ENCODE measurements at places on chromosomes 2 and 18.
A peak's percentile ranks its signal among the peaks of the same experiment; 100 is the strongest.

DNA sequence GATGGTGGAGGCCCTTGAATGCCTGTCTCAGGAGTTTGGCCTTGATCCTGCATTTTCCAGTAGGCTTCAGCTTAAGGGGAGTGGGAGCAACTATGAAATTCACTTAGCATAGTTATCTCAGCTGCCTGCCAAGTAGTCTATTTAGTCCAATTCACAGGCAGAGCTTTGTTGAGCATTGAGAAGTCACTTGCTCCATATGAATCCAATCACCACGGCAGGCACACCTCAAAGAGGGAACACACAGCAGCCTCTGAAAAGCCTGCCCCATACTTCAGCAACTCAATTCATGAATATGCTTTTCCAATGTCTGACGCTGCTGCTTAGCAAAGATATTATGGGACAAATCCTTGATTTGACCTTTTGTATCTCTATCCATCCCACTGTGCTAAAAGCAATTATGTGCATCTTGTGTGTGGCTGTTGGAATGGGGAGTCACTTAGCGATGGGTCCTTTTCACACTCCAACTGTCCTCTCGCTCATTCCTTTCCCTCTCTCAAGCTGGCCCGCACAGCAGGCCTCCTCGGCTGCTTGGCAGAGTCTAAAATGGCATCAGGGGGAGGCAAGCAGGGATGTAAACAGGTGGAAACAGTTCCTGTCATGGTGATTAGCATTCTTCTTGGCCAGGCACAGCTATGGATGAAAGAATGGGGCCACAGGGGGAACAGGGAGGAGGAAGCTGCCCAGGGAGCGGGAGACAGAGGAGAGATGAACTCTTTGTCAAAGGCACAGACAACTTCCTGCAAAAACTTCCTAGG is 56.0 kb upstream of the LRPPRC start:
- DNase-seq = no peak

DNA sequence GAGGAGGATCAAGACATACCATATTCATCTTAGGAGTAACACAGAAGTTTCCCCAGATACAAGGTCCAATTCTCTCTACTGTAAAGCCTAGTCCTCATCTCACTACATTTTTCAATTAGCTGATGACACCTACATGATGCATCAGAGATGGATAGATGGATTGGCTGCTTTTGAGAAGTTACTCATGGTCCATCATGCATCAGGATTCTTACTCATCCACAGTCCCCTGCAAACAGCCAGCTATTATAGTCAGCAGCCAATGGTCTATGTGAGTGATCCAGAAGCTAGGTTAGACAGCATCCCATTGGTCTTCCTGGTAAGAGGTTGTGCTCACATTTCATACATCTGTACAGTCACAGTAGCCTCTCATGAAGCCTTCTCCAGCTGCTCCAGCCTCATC is 154.5 kb upstream of the NRP2 start:
- no peak for DNase-seq

DNA sequence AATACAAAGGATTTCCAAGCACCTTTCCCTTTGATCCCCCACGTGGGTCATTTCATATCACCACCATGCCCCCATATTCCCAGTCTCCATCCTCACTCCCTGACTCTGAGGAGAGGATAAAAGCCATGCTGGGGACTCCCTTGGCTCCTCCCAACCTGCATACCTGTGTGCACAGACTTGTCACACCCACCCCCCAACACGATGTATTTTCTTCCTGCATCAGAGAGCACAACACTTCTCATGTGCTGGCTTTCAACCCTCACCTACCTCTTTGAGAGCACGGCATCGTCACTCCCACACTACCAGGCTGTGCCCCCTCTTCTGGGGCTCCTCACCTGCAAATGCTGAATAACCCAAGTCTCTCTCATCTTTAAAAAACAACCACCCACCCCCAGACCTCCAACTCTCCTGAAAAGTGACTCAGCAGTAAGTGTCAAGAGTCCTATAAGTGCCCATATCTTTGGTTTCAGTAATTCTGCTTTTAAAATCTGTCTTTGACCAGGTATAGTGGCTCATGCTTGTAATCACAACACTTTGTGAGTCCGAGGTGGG is 53.1 kb downstream of the AP1S3 start:
- DNase-seq = no peak

DNA sequence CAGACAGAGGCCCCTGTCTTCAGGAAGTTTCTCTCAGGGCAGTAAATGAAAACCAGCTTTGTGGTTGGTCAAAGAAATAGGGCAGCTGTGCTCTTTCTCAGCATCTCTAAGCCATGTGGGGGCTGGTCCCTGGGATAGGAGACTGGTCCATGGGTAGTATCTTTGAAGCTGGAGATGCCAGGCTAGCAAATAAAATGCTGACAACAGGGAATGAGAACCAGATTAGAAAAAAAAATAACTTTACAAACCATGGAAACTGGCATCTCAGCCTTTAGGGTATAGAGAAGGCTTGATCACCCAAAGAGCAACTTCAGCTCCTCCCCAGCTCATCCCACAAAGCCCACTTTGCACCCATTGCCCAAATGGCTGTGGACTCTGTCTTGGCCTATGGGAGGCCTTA is 138.1 kb downstream of the TTC32 start:
- no peak for DNase-seq

DNA sequence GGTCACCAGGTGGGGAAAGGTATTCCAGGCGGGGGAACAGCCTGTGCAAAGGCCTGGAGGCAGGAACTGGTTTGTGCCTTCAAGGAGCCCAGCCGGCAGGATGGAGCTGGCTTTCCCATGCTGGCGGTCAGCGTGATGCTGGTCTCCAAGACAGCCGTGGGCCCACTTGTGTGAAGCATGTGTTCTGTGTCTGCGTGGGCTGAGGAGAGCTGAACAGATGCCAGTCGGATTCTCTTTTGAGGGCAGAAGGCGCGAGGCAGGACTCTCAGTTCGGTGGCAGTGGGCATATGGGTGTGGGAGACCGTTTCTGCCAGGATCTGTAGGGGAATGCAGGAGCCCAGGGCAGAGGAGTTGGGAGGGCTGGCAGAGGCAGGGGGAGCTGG is 191.6 kb downstream of the TWIST2 start:
- DNase-seq = no peak

GRCh38 chr2:107558295-107558694 is 268.4 kb upstream of the RGPD4 start:
- no peak for DNase-seq

DNA sequence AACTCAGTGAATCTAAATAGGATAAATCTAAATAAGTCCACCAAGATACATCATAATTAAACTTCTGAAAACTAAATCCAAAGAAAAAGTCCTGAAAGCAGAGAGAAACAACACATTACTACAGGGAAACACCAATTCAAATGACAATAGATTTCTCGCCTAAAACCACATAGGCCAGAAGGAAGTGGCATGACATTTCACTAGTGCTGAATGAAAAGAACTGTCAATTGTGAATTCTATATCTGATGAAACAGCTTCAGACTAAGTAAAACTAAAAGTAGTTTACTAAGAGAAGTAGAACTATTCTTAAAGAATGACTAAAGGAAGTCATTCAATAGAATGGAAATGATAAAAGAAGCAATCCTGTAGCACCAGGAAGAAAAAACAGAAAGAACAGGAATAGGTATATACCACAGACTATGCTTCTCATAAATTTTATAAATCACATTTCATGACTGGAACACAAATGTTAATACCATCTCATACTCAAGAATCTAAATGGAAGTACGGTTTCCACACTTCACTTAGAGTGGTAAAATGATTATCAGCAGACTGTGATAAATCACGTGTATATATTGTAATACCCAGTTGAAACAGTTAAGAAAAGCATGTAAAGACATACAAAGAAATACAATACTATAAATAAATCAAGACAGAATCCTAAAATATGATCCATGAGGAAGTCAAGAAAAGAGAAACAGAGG is 46.4 kb downstream of the ASXL2 start:
- no peak for DNase-seq

DNA sequence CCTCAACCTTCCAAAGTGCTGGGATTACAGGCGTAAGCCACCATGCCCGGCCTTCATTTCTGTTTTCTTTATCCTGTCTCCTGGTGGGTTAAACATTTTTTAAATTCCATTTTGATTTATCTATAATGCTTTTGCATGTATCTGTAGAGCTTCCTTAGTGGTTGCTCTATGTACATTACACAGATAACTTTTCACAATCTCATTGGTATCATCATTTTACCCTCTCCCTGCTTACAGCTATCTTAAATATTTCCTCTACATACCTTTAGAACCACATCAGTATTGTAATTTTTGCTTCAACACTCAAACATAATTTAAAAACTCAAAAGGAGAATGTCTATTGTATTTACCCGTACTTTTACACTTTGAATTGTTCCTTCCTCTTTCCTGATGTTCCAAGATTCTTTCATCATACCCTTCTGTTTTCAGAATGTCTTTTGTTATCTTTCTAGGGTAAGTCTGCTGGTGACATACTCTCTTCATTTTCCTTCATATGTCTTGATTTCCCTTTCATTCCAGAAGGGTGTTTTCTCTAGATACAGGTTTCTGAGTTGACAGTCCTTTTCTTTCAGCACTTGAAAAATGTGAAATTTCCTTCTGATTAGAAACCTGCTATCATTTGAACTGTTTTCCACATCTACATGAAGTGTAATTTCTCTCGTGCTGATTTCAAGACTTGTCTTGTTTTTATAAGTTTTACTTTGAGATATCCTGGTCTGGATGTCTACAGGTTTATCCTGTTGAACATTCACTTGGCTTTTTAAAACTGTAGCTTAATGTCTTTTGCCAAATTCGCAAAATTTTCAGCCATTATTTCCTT is 21.9 kb downstream of the PPP3R1 start:
- DNase-seq = no peak

- DNase-seq = no peak
These were observed 73.2 kb downstream of the WDSUB1 start for GRCh38 chr2:159213296-159213695.

DNA sequence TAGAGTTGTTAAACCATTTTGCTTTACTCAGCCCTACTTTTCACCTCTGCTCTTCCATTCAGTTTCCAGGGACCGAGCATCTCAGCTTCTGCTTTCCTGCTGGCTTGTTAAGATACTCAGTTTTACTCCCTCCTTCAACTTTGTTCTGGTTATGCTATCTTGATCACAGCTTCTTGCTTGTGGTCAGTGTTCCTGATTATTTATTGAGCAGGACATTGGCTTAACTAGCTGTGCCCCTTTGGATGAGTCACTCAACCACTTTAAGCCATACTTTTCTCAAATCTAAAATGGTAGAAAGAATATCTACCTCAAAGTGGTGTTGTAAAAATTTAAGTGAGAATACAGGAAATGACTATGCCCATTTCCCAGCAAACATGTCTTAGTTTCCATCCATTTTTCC is 124.0 kb downstream of the KYNU start:
- DNase-seq = no peak

DNA sequence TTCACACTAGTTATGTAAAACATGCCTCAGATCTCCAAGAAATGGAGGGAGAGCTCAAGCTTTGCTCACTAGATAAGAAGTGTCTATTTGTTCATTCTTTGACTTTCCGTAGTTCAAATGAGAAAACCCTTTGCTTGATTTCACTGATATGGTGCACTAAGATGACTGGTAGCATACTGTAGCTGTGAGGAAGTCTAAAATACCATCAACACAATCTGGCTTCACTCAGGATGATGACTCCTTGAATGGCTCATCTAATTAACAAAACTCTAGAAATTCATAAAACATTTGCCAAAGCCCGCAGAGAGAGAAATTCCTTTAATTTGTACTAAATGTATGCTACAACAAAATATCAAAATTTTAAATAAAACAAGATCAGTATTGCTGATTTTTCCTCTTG is 152.8 kb upstream of the STK17B start:
- DNase-seq = no peak

- no peak for DNase-seq
These were observed 62.5 kb upstream of the CYP1B1 start for GRCh38 chr2:38138419-38138818.

DNA sequence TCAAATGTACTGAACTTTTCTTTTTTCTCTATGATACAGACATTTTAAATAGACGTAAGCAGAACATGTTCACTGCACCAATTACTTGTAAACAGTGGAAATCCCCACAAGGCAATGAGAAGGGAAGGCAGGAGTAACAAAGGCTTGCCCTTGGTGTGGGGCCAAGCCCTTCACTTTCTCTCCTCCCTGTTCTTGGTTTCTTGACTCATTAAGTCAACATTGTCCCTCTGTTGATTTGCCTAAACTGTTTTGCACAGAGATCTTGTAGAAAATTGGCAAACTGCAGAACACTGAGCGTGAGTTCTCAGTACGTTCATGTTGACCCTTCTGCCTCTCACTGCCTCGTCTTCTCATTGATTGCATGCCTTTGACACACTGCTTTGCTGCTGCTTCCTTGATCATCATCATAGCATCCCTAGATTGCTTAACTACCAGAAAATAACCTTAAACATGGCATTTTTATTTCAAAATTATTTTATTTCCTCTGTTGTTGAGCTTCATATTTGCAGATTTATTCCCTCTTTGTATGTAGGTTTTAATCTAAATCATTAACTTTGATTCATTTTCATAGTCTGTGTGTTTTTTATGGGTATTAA is 257.7 kb downstream of the PTGR3 start:
- no peak for DNase-seq

GRCh38 chr18:13471198-13471845 is 252.8 kb downstream of the LDLRAD4 start:
- DNase-seq = no peak

- peak; percentile 58 for DNase-seq
These were observed 96.5 kb downstream of the EPB41L5 start for GRCh38 chr2:120109186-120110061.

DNA sequence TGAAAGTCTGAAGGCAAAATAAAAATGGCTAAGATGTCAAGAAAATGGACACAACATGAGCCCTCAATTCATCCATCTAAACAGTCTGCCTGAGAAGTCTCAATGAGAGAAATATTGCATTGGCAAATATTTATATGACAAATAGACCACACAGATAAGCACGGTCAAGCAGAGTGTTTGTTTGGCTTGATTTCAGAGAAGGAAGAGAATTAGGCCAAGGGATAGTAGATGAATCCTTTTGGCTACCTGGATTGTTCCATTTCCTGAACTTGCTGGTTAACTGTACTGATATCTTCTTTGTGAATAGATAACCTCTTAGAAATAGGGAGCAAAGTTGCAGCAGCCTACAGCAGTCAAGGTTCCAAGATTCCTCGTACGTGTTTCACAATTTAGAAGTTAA is 129.6 kb downstream of the RBMS1 start:
- DNase-seq = no peak

DNA sequence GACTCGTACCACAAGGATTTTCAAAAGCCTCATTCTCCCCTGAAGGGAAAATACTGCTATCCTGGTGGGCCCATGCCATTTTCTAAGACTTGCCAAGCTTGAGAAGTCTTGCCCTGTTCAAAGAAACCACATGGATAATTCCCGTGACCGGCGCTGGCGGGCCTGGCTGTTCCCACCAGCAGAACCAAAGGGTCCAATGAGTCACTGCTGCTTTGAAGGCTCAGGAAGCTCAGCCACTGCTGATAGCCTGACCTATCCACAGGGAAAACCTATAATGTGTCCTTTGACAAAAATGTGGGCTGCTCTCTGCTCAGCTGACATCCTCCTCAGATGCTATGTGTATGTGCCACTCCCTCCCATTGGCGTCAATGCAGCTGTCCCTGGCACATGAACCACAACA is 137.9 kb upstream of the RAB12 start:
- DNase-seq = no peak
